ENCODE measurements at places on chromosomes 2 and 18.

- DNase-seq: no peak
Measured at GRCh38 chr2:27638037-27638637, 9.3 kb downstream of the GPN1 start.

GRCh38 chr2:73984922-73985307 is 205 bp downstream of the TET3 start:
- peak; percentile 35 for DNase-seq

DNA sequence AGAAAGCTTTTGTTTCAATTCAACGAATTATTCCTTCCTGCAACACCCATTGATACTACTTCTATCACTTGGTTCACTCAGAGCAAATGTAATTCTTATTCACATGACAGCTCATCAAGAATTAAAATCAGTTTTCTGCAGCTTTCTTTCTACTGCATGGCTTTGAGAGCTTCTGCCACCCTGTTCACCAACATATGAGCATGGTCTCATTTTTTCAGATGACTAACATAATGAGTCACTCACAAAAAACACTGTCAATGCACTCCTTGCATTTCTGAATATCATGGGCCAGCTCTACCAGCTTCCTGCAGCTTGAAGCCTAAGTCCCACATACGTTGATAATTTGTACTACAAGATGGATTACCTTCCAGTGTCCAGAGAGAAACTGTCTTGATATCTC is 342.9 kb downstream of the LRATD1 start:
- no peak for DNase-seq

DNA sequence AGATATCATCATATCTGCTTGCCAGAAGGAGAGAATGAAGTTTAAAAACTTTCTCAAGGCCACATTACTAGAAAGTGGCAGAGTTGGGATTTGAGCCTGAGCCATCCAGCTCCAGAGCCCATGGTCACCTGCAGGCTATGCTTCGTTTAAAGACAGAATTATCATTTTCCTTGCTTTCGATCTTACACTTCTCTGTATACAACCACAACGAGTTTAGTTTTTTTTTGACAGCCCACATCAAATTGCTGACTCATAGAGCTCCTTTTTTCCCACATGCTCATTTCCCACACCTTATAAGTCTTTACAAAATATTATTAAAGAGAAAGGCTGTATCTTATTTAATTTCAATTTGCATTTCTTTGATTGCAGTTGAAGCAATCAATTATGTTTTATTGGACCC is 6.5 kb downstream of the PLEK start:
- no peak for DNase-seq

GRCh38 chr2:217798743-217799562 is 203.8 kb downstream of the TNS1 start:
- DNase-seq: no peak

DNA sequence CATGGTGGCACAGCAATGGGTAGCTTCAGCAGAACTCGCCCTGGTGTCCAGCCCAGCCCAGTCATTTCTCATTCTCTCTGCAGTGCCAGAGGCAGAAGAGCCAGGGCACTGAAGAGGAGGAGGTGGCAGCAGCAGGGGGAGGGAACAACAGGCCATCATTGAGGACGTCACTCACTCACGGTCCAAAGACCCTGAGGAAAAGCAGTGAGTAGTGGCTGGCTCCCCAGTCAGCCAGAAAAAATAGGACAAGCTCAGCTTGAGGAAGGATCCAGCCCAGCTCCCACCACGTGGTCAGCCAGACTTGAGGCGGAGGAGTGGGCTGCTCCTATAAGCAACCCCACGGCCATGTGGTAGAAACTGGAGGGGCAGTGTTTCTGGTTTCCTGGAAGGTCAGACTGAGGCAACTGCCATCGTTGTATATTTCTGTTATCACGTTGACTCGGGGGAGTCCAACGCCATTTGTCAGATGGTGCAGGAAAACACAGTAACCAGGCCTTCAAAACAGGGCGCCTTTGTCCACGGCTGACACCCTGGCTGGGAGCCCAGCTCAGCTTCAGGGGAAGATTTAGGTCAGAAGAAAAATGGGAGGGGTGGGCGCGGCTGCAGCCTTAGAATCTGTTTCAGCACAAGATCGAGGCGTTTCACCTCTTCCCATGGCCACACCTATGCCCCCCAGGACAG is 19.0 kb upstream of the TMEM247 start:
- no peak for DNase-seq

- DNase-seq: peak; percentile 57
Measured at GRCh38 chr18:23998820-23999219, 15.7 kb upstream of the TTC39C start.

DNA sequence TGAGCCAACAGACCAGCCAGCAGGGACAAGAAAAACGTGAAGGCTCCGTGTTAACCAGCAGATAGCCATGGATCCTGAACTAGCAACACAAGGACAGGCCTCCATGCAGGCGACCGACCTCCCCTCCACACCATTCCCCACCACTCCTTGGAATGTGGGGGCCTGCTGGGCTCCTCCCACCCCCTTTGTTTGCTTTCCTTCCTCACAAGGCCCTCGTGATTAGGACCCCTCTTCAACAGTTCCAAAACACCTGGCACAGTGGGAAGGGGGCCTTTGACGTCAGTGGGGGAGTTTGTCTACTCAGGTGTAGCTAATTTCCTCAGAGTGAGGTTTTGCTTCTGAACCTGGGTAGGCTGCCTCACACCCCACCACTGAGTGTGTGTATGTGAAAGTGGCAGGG is 37.8 kb downstream of the SLC14A2 start:
- no peak for DNase-seq
